SK-MEL-5 (cell line): ENCODE measurements at places on chromosomes 3 and 15.
A peak's percentile ranks its signal among the peaks of the same experiment; 100 is the strongest.

DNA sequence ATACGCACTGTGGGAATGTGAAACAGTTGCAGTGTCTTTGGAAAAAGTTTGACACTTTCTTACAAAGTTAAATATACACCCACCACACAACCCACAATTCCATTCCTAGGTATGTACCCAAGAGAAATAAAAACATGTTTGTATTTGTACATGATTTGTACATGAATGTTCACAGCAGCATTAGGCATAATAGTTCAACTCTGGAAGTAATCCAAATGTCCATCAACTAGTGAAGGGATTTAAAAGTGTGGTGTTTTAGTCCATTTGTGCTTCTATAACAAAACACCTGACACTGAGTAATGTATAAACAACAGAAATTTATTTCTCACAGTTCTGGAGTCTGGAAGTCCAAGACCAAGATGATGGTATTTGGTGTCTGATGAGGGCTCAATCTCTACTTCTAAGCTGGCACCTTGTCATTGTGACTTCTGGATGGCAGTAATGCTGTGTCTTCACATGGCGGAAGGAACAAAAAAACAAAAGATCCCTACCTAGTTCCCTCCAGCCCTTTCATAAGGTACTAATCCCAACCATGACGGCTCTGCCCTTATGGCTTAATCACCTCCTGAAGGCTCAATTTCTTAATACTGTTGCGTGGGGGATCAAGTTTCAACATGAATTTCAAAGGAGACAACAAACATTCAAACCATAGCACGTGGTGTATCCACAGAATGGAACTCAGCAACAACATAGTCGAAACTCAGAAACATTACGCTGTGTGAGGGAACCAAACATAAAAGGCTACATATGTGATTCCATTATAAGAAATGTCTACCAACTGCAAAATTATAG, 120.5 kb downstream of the AQP9 start:
- no peak for DNase-seq

DNA sequence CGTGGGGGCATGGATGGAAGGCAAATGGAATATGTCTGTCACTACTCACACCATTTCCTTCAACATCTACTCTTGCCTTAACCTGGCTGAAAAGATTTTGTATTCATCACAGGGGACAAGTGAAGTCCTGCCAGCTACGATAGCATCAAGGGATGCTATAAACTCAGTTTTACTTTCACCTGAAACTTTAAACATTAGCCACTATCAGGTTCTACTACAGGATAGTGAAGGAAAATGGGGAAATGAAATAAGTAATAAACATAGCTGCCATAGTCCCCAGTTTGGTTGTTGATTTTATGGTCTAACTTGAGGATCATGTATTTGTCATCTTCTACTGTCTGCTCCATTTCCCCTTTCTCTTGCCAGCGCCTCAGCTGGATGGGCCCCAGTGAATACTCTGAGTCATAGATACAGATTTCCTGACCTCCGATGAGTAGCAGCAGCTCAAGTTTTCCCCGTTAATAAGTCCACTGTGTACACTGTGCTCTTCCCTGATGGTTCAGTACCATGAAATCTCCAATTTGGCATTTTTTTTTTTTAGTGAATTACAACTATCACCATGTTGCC, 338.2 kb upstream of the SLCO3A1 start:
- no peak for DNase-seq

GRCh38 chr15:97210277-97210676, 750.2 kb upstream of the ARRDC4 start:
- no peak for DNase-seq

DNA sequence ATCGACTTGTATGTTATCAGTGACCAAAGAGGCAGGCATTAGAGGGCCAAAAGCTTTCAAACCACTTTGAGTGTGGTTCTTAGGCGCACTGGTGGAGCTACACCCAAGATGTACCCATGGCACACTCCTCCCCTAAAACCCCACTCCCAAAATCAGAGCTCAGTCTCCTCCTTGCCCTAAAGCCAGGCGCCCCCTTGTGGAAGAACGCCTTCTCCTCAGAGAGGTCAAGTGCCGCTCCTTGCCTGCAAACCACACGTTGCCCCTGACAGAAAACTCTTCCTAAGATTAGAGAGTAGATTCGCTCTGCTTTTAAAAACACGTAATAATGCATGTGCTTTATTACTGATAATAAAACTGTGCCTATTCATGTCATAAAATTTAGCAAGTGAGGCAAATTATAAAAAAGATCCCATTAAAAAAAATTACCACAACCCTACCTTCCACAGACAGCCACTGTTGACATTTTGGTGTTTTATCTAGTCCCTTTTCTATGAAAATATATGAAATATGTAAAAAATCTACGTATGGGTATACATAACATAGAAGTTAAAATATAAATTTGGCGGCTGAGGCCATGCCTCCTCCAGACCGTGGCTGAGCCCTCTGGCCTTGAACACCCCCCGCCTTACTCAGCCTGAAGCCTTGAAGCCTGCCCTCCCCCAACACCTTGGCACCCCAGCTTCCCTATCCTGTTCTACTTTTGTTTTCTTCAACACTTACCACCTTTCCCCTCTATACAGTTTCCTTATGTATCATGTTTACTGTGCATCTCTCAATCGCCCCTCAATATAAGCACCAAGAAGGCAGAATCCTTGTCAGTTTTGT, 33.5 kb downstream of the BCL2L10 start:
- peak; percentile 82 for DNase-seq

DNA sequence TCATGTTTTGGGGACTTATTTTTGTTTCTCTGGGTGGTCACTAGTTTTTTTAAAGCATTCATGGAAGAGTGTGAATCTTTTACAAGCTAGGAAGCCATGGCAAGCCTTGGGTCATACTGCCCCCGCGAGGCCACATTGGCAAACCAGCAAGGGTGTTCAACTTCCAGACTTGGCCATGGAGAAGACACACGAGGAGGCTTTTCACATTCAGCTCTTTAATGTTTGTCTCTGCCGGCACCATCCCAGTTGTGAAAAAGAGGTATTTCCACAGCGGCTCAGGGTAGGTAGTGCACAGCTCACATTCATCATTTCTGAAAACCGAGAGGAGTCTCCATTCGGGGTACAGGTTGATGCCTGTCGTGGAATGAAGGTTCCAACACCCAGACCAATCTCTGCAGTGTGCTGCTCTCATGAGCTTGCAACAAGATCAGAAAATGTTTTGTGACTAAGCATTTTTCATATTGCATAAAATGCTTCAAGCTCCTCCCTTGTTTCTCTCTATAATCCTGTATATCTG, 7.7 kb downstream of the CCR5 start:
- DNase-seq, result peak; percentile 82

GRCh38 chr3:61564395-61565059, 3.2 kb downstream of the PTPRG start:
- peak; percentile 34 for DNase-seq

DNA sequence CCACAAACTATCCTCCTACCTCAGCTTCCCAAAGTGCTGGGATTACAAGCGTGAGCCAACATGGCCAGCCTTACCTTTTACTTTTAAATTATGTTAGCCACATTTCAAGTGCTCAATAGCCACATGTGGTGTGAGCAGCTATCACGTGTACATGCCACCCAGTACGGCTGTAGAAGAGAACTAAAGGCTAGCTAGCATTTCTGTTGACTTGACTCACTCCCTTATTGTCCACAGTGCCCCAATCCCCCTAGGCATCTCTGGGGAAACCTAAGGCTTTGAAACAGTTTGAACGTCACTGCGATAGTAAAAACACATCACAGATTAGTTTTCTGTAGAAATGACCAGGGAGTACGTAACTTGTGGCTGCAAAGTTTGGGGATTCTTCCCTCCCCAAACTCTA, 12.0 kb downstream of the C15orf40 start:
- DNase-seq, result peak; percentile 22

DNA sequence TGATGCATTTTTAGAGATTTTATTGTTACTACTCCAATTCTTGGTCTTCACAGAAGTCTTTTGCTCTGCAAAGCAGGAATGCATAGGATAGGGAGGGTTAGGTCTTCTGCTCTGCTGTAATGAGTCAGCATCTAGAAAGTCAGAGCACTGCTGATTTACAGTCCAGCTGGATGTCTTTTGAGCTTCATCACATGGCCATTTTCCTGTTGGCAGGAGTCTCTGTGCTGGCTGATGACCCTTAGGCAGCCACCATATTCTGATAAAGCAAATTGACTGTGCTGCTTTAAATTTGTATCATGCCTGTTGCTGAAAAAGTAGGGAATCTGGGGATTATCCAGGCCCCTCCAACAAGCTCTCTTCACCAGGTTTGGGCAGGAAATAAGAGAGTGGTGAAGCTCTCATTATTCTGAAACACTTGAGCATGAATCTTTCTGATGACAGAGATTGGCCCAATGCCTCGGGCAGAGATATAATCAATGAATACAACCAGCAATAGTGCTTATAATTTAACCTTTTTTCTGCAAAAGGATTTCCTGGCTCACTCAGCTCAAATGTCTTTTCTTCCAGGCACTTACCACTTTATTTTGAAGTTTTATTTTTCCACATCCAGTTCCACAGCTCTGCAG, 9.7 kb upstream of the CRBN start:
- no peak for DNase-seq

DNA sequence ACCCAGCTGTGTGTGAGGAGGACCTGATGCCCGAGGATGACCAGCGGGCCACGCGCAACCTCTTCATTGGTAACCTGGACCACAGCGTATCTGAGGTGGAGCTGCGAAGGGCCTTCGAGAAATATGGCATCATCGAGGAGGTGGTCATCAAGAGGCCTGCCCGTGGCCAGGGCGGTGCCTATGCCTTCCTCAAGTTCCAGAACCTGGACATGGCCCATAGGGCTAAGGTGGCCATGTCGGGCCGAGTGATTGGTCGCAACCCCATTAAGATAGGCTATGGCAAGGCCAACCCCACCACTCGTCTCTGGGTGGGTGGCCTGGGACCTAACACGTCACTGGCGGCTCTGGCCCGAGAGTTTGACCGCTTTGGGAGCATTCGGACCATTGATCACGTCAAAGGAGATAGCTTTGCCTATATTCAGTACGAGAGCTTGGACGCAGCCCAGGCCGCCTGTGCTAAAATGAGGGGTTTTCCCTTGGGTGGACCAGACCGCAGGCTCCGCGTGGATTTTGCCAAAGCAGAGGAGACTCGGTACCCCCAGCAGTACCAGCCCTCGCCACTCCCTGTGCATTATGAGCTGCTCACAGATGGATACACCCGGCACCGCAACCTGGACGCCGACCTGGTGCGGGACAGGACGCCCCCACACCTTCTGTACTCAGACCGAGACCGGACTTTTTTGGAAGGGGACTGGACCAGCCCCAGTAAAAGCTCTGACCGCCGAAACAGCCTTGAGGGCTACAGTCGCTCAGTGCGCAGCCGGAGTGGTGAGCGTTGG, 1.5 kb downstream of the RBM15B start:
- DNase-seq, result no peak

DNA sequence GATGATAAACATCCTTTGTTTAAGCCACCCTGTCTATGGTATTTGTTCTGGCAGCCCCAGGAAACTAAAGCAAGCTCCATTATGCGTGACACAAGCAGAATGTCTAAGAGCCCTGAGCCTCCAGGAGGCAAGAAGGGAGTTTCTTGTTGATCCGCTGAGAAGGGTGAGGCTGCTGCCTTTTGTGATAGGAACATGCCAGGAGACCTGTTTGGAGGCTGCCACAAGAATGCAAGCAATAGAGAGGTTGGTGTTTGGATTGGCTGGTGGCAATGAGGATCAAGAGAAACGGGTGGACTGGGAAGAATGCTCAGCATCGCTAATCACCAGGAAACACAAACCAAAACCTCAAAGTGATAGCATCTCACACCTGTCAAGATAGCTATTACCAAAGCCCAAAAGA, 104.8 kb downstream of the ASB7 start:
- DNase-seq, result no peak

GRCh38 chr3:64141476-64141875, 83.8 kb downstream of the PRICKLE2 start:
- no peak for DNase-seq

GRCh38 chr15:50884540-50884939, 23.9 kb upstream of the AP4E1 start:
- no peak for DNase-seq

GRCh38 chr3:194364652-194365434, 4.7 kb downstream of the LRRC15 start:
- DNase-seq, result no peak

- no peak for DNase-seq
Measured at GRCh38 chr3:113952921-113953320, 5.1 kb downstream of the ZDHHC23 start.

- DNase-seq, result no peak
Measured at GRCh38 chr3:144181062-144181461, 209.4 kb downstream of the DIPK2A start.

- peak; percentile 33 for DNase-seq
Measured at GRCh38 chr3:173529062-173529711, 131.6 kb downstream of the NLGN1 start.

DNA sequence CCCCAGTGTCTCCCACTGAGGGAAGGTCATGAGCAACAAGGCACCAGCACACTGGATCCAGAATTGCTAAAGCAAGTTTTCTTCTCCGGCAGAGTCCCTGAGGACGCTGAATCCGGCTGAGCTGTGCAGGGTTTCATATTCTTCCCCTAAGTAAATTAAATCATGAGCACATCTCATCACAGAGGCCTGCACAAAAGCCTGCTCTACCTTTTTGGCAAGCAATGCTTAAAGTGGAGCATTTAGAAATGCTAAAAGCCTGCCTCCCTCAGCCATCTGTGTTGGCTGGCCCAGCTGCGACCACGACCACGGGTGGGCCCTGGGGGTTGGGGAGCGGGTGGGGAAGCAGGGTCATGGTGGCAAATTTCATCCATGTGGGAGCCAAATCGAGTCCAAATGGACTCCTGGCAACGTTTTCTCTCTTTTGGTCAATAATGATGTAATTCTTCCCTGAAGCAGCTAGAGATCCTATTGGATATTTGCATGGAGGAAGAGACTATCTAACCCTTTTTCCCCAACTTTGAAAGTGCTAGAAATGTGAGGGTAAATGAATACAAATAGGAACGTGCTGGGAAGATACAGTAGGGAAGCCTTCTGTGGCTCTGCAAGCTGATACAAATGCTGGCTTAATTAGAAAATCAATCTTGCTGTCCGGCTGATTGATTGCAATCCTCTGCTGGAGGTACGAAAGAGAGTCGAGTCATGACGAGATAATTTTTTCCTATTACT, 532.8 kb upstream of the TBL1XR1 start:
- DNase-seq, result no peak

GRCh38 chr15:51634591-51635198, 12.1 kb upstream of the DMXL2 start:
- DNase-seq, result no peak

DNA sequence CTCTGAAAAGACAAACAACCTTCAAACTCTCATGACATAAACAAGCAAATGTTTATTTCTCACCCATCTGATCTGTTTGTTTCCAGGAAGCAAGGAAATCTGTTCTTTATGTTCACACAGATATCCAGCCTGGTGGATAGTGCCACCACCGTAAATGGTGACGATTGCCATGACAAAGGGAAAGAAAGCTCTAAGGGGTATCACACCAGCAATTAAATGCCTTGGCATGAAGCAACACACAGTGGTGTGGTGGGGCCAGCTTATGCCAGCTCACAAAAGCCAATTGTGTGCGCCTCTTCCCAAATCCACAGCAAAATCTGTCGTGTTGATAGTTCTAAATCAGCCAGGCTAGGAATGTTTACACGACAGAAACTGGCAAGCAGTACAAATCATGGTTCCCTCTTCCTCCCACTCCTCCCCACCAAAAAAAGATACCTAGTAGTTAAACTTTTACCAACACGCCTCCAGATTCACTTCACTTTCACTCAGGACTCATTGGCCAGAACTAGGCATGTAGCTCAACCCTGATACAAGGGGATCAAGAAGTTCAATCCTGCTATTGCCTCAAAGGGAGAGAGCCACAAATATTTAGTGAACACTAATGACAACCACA, 189.2 kb upstream of the SLCO3A1 start:
- DNase-seq, result no peak

- no peak for DNase-seq
Measured at GRCh38 chr3:178302966-178303930, 233.0 kb upstream of the KCNMB2 start.

GRCh38 chr15:77815015-77815414, 182.3 kb upstream of the LINGO1 start:
- no peak for DNase-seq
